Stimulated activated CD4-positive, alpha-beta T cell treated with anti-CD3 and anti-CD28 coated beads, Interleukin-15, amount 100 ng/mL, for 1 hour (primary cell): ENCODE measurements at places on chromosomes 12 and 14.

GRCh38 chr12:103952497-103952896 lies 13.2 kb upstream of the TDG start:
- no peak for DNase-seq

- no peak for DNase-seq
These were observed 63.9 kb upstream of the DUSP6 start for GRCh38 chr12:89416049-89416792.

DNA sequence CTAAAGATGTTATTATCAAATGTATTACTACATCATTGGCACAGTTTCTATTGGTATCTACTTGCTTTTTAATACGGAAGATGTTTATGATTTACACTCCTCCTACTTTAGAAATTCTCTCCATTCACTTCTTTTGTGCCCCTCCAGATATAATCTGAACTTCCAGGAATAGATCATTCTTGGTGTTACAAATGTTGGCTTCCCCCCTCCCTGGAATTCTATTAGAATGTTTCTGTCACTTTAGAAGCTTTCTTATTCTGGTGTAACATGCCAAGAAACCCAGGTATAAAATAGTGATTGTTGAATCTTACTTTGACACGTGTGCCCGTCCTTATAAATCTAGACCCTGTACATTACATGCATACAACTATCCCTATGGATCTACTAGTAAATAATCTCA lies 1.2 kb upstream of the WDR20 start:
- DNase-seq, result no peak

DNA sequence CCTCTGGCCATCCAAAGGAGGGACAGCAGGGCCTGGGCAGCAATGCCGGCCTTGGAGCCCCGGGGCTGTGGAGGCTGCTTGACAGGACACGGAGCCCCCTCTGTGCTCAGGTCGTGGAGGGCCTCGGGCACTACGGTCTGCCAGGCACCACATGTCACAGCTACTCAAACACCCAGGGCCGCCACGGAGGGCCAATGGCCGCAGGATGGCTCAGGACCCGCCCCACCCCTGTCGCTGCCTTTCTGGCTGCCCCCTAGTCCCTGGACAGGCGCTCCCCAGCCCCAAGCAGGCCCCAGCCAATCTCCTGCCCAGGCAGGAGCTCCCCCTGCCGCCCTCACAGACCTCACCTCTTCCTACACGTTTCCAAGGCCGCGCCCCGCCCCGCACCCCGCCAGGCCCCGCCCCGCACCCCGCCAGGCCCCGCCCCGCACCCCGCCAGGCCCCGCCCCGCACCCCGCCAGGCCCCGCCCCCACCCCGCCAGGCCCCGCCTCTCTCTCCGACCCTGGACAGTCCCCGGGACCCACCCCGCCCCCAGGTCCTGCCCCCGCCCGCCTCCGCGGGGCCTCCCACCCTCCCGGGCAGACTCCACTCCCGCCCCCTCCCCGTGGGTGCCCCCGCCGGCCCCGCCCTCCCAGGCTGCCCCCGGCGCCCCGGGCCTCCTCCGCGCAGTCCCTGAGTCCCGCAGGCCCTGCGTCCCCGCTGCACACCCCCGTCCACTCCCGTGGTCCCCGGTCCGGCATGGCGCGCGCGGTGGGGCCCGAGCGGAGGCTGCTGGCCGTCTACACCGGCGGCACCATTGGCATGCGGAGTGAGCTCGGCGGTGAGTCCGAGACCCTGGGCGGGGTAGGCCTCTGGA lies at the start of gene ASPG:
ASPG (plus strand) TSS at position 669 of the 857 bp plus-strand sequence; CDS start at position 740, 71 bp downstream.
- DNase-seq, result no peak

DNA sequence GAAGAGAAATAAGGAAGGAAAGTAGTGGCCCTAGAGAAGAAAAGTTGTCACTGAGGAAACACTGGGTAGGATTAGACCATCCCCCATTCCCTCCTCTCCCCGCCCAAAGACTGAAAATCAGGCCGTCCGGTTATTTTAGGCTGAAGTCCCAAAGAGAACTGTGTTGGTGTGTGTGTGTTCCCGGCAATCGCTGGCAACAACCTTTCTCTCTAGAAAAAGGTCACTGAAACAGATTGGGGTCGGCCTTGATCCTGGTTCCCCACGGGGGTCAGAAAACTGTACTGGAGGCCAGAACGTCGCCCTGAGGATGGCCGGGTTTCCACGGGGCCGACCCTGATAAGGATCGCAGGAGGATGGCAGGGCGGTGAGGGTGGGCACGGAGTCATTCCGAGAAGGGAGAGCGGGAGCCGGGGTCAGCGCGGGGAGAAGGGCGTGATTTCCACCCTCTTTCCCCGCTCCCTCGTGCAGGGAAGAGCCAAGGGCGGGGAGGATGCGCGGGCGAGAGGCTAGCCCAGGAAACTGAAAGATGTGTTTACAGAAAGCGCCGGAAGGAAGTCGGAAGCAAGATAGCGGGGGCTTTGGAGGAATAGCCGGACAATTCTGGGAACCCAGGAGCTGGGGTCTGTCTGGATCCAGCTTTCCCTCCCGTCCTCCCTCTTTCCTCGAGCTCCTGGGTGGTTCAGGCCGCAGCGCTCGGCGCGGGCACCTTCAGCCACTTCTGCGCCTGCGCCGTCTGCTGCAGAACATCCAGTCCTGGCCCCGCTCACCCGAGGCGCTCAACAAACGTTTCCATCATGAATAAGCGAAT lies 25.3 kb upstream of the SPTLC2 start:
- DNase-seq, result peak; percentile 50

DNA sequence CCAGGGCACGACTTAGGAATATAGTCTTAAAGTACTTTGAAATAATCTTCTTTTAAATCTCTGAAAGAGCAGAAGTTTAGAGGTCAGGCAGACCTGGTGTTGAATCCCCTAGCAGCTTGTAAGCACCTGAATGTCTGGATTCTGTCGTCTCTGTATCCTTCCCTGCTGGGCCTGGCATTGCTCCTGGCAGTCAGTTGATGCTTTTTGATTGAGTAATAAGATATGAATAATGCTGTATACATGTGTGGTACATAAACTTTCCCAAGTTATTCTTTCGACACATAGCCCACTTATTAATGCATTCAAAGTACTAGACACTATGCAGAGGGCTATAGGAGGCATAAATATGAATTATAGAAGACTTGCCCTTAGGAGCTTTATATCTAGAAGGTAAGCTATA lies 31.4 kb downstream of the EVL start:
- DNase-seq, result no peak

DNA sequence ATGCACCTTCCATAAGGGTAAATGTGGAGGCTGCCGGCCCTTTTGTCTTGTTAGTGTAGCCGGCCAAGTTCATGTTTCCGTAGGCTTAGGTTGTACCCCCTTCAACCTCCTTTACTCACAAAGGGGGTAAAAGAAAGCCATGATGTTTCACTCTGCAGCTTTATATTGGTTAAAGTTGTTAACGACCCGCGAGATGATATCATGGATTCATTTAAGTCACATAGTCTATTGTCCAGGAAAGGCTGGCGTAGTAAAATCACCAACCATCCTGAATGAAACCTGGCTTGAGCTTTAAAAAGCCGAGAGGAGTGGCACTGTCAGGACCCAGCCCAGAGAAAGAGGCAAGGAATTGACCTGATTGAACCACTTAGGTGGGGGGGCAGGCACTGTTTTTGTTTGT lies 1.3 kb downstream of the UNG start:
- DNase-seq, result no peak

- no peak for DNase-seq
These were observed 104.5 kb downstream of the PRKAB1 start for GRCh38 chr12:119772431-119772830.

DNA sequence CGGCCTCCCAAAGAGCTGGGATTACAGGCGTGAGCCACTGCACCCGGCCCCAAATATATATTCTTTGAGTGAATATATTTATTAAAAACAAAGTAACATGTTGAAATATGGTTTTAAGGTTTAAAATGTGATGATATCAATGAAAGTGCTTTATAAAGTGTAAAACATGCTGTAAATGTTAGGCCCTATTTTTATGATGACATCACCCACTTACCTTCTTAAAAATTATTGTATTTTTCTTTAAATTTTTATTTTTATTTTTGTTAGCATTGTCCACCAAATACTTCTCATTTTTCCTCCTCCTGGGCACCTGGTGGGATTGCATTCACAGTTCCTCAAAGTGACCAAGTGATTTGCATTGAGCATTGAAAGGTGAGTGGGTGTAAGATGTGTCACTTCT lies 152.6 kb upstream of the TBX3 start:
- DNase-seq, result no peak

DNA sequence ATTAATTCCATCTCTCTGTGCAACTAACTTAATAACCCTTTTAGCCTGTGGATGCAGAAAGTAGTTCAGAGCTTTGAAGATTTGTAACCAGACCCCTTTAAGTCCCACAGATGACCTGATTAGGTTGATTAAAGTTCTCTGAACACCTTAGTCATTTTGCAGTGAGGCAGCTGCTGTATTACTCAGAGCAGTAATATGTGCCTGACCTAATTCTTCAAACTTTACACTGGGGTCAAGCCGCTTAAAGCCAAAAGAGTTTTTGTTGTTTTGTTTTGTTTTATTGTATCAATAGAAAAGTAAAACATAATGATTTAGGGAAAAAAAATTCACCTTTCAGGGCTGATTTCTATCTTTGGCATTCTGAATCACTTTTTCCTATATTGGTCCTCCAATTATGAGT lies 78.6 kb upstream of the PLEKHG7 start:
- DNase-seq, result no peak

DNA sequence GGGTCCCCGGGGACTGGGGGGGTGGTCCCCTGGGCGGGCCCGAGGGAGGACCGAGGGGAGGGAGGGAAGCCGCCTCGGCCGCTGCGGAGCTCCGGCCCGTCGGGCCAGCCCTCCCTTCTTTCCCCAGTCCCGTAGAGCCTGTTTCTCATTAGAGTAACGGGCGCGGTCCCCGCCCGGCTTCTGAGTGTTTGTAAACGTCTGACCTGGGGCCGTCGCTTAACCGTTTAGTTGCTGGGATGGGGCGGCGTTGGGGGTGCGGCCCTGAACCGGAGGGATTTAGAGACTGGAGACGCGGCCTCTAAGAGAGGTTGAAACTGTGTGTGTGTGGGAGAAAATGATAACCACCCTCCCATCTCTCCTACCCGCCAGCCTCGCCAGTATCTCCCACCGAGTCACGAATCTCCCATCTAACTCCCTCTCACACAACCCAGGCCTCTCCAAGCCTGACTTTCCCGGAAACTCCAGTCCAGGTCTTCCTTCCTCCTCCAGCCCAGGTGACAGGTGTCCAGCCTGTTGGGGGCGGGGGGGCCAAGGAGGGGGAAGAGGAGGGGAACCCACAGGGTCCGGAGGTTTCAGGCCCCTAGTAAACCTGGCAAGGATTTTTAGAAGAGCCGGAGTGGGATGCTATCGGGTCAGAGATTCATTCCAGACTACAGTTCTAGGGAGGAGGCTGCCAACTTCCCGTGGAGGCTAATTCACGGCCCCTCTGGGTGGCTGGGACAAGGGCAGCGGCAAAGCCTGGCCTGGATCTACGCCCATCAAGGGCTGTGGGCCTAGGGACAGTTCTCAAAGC lies 1.1 kb upstream of the NFATC4 start:
- no peak for DNase-seq

GRCh38 chr12:52521568-52522266 lies 1.5 kb upstream of the KRT5 start:
- DNase-seq, result no peak

DNA sequence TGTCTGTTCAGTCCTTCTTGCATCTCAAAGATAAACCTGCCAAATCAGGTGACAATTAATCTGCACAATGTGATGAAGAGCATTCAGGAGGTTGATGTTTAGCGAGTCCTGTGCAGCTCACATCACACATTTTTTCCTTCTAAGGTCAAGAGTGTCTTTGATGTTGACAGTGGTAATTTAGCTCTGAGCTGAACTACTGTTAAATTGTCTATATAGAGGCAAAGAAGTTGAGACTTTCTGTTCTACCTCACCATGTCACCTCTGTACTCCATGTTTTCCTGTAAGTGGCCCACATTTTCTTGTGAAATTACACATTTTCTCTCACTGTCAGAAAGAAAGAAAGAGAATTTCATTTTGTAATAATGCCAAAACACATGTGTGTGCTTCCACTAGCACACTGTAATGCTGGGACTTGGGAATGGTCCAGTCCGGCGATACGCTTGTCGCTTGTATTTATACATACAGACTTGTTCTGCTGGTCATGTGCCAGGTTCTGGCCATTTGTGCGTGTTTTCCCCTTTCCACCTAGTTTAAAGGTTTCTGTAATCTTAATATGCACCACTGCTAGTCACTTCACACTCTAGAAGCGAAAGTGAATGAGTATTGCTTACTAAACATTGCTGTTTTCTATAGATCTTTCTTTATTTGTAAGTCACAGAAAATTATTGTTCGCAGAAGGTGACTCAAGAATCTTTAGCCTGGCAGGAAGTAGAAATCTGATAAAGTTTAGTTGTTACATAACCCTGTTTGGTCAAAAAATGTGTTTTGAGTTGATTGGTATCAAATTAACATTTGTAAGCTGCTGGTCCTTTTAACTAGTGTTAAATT lies 328.9 kb downstream of the TMTC2 start:
- no peak for DNase-seq

DNA sequence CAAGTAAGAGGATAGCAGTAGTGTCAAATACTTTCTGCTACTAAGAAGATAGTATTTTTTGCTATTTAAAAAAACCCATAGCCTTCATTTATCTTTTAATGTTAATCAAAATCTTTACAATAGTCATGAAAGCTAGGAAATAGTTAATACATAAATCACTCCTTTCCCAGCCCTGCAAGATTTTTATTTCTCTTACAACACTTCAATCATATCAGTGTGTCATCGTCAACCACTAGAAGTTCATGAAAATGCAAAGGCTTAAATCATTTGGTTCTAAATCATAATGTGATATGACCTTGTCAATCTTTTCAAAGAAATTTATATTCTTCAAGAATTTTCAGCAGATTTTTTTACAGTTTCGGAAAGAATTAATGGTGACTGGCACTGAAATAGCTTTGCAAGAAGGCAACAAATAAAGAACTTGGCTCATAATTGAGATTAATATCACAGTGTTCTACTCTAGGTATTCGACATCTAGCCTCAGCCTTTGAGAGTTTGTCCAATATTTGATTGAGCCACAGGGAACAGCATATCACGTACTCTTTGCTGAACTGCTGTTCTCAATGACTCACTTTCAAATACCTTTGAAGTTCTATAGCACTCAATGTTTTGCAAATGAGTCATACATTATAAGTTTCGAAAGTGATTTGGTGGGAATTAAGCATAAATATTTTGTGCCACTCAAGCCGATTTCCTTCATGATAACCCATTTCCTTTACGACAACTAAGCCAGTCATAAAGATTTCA lies 384.0 kb upstream of the FOXG1 start:
- no peak for DNase-seq

GRCh38 chr12:80129895-80130530 lies 30.7 kb downstream of the OTOGL start:
- no peak for DNase-seq

GRCh38 chr12:54220092-54220557 lies 31.3 kb upstream of the SMUG1 start:
- DNase-seq, result peak; percentile 45
